Ecto neural progenitor cell (in vitro differentiated cells): ENCODE measurements at places on chromosomes 3 and 15.
A peak's percentile ranks its signal among the peaks of the same experiment; 100 is the strongest.

DNA sequence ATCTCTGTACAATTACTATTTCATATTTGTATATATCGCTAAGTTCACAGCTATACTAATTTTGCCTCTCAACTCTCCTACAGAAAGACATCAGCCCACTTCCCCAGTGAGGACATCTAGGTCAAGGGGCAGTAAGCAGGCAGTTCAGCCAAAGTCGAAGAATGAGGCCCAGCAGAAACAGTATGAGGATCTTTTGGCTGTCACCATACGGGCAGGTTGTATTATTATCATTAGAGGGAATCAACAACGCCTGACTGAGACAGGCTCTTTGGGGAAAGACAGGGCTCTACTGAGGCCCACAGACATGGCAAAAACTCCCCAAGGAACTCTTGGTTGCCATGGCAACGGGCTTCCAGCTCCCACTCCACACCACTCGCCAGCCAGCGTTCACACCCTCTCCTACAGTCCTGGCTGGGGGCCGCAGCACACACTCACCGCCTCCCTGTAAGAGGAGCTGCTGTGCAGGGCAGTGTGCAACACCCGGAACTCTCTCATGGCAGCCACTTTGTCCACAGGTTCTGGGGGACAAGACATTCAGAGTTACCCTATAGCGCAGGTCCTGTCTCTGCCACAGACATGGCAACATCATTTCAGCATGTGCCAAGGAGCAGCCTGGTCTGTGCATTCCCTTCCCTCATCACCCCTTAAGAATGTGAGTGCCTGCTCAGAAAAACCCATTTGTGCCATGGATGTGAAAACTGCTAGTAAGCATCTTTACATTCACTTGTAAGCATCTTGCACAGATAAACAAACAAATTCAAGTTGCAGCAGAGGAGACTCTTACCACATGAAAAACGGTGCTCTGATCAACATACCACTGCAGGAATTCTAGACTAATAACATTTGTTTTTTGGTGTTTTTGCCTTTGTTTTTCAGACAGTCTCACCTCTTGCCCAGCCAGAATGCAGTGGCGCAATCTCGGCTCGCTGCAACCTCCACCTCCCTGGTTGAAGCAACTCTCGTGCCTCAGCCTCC, 8.8 kb downstream of the UBL7 start:
- no peak for DNase-seq

GRCh38 chr15:91634179-91634578, 219.3 kb upstream of the SLCO3A1 start:
- no peak for DNase-seq

DNA sequence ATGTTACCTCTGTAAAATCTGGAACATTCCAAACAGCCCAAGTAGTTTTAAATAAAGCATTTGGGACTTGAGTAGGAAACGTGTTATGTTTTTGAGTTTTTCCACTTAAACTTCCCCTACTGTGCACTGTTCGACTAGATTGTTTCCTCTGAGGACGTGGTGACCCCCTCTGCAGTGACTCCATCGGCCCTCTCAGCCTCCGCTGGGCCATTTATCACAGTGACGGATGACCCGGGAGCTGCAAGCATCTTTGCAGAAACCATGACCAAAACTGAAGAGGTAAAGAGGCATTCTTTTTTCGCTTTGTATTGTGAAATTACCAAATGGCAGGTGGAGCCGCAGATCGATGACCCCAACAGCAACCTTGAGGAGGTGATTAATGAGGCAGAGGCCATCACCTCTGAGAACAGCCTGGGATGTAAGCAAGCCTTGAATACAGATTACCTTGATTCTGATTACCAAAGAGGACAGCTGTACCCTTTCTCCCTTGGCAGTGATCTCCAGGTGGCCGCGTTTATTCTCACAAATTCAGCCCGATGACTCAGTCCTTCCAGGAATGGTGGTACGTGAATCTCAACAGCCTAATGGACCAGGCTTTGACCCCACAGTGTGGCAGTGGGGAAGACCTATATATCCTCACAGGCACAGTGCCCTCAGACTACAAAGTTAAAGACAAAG, 79.1 kb upstream of the FAN1 start:
- no peak for DNase-seq

- DNase-seq = no peak
Measured at GRCh38 chr15:40379853-40380252, 2.7 kb upstream of the KNSTRN start.

DNA sequence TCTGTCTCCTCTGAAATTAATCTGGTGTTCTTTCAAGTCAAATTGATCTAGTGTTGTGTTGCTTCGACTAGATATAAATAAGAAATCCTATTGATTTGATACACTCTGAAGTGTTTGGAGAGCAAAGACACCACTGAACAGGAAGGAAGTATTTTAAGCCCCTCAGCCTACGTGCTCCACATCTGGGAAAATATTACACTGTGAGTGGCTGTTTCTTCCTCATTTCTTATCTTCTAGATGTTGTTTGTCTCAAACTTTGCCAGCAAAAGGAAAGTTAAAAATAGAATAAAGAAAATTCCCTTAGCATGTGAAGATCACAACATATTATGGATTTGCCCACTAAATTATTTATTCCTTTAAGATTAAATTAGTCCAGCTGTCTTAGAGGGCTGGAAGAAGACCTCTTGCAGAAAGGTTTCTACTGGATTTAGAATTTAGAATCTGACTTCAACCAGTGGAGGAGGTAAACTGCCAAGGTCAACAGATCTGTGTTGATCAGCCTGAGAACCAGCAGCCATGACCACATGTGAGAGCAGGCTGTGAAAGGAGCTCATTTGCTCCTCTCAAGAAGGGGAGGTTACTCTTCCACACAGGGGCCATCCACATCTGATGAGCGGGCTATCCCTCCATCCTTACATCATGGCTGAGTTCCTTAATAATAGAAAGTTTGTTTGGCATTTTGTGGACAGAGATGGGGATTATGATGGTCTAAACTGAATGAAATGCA, 46.3 kb upstream of the ACKR4 start:
- DNase-seq = no peak

- no peak for DNase-seq
Measured at GRCh38 chr15:99098426-99098825, 6.5 kb upstream of the SYNM start.

DNA sequence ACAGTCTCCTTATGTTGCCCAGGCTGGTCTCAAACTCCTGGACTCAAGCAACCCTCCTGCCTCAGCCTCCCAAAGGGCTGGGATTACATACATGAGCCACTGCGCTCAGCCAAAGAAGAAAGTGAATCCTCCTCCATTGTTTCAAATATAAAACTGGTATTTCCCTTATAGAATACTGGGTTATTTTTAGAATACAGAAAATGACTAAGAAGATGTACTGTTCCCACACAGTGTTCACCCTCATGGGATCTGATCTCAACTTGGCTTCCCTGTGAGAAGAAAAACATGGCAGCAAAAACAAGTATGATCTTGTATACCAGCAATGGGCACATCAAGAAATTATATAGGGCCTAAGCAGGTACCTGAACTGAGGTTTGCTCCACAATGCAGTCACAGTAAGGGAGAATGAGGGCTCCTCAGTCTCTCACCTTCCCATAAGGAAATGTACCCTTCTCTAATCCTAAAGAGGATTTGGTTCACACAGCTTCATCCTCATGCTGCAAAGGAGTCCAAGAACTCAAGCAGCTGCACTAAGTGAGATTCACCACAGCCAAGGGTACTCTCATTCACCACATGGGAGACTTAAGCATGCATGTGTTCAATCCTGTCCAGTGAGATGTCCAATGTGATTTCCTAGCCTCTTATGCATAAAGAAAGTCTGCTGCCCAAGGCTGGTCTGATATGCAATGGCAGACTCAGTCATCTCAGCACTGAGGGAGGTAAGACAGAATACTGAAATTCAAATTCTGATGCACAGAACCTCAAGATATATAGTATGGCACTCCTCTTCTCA, 25.8 kb downstream of the USP4 start:
- DNase-seq = no peak

DNA sequence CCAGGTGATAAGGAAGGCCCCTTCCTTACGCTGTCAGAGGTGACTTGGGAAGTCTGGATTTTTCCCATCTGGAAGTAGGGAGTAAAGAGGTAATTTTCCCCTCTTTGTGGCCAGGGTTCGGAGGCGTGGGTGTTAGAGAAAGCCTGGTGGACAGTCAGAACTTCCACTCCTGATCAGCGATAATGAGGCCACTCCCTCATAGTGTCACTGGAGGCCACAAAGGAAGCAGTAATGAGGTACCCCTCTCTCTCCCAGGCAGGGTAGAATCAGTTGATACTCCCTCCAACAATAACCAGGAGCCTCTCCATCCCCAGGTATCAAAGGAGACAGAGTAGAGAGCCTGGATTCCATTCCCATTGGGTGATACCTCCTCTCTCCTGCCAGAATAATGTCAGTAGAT, 30.0 kb downstream of the AP4E1 start:
- no peak for DNase-seq

DNA sequence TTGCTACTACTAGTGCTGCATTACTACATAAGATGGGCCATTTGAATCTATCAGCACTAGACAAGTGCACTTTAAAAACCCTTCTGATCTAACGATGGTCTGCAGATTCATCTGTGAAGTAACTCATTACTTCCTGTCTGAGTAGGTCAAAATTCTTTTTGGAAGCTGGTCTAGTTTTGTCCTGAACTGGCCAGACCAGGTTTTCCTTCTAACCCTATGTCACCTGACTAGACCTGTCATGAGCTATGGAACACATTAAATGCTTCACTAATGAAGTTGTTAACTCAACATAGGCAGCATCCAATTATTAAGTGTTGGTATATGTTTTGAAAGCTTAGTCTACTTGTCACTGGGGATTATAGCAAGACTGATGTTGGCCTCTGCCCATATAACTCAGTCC, 10.1 kb upstream of the RBM5 start:
- DNase-seq = no peak

DNA sequence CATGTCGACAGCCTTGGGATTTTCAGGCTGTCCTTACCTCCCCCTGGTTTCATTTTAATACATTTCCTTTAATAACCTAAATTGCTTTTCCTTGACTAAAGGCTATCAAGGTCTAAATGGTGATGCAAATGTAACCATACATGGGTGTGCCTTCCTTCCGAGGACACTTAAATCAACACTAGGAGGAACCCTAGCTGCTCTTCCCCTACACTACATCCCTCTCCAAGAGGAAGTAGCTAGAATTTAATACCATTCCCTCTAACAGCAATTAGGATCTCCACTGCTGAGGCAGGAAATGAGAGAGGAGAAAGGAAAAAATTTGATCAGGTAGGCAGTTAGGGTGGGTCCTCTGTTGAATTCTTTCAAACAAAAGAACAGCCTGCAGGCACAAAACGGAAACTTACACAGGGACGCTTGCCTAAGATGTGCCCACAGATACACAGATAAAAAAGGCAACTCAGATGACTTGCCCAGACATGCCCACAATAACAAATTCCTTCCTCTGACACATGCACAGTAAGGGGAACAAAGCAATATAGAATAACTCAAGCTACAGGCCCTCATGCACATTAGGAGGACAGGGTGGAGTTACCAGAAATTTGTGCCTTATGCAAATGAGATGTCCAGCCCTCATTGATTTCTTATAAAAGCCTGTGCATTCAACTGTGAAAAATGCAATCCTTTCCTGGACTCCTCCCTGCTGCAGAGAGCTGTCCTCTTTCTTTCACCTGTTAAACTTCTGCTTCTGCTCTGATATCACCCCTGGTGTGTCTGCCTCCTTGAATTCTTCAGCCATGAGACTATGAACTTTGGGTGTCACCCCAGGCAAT, 1024.4 kb upstream of the CADM2 start:
- no peak for DNase-seq

DNA sequence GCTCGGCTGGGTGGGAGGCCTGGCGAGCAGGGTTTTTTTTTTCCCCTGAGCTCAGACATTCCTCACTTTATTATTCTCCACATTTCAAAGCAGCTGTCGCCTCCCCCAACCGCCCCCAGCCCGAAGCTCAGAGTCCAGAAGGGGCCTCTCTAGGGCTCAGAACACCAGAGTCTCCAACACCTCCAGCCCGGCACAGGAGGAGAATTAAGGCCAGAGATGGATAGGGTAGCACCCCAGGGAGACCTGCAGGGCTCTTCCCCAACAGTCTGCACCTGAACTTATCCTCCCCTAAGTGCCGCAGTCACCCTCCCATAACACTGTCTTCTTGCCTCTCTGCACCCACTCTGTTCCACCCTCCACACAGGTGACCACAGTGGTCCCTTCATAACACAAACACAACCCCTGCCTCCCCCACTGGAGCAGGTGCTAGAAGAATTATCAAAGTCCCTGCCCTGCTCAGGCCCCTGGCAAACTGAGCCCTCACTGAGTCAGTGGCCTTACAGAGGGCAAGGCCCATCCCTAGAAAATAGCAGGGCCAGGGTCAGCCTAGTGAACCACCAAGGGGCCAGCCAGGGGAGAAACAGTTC, 14.1 kb downstream of the MYL3 start:
- DNase-seq = peak; percentile 42

DNA sequence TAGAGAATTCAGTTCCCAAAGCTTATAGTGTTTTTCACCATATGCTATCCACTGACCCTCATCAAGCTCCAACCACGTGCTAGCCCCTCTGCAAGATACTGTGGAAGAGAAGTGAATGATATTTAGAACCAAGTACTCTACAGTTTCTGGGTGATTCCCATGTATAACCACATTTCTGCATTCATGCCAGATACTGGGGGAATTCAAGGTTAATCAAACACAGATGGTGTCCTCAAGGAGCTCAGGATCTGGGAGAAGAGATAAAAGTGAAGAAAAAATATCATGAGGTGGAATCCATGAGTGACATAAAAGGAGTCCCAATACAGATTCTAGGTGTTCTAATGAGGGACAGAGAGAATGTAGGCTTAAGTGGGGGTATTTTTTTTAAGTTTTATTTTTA, 195.8 kb downstream of the FHIT start:
- DNase-seq = no peak

- peak; percentile 55 for DNase-seq
Measured at GRCh38 chr3:23183731-23184130, 19.4 kb upstream of the UBE2E2 start.

GRCh38 chr3:156151824-156152428, 31.5 kb downstream of the KCNAB1 start:
- DNase-seq = peak; percentile 81

DNA sequence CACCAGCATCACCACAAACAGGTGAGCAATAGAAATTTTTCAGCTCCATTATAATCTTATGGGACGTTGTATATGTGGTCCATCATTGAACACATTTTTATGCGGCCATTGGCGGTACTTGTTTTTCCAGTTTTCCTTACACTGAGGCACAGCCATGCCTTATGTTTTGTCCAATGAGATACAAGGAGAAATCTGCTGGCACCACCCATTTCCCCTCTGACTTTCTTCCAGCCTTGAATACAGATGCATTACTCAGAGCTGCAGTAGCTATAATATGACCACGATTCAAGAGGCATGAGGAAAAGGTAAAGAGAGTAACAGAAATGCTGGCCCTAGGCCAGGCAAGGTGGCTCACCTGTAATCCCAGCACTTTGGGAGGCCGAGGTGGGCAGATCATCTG, 9.0 kb upstream of the PIK3R4 start:
- no peak for DNase-seq

GRCh38 chr3:14508505-14508819, 31.7 kb downstream of the GRIP2 start:
- DNase-seq = no peak

GRCh38 chr3:112405845-112406244, 72.9 kb downstream of the CD200 start:
- DNase-seq = no peak
